AG04449 (cell line): ENCODE measurements at places on chromosomes 12 and 14.

- DNase-seq = no peak
These were observed 62.0 kb downstream of the PLEKHA5 start for GRCh38 chr12:19191563-19191962.

- no peak for DNase-seq
These were observed 4.6 kb downstream of the PAWR start for GRCh38 chr12:79686171-79686570.

- DNase-seq = no peak
These were observed 31.3 kb upstream of the VSX2 start for GRCh38 chr14:74207943-74208342.

- no peak for DNase-seq
These were observed 619.5 kb downstream of the RERGL start for GRCh38 chr12:17470460-17470859.

DNA sequence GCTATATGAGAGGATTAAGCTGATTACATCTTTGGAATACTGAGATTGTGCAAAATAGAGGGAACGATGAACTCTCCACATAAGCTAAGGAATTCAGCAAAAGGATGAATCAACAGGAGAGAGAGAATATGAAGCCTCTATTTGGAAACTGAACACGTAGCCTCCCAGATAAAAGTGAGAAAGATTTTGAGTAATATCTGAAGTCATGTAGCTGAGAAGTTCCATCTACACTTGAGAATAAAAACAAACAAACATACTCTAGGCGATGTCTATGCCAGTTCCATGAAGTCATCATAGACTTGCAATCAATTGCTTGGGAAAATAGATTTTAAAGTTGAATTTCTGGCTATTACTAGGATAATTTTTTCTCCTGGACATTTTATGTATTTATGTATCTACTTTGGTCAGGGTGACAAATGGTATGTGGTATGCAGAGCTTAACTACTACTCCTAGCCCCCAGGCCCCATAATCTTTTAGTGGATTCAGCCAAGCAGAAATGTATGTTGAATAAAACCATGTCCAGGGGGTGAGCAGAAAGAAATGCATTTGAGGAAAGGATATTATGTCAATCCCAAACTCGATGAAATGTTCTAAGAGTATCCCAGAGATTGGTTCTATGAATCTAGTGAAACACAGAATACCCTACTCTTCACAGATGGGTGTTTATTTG lies 627.4 kb downstream of the DIO2 start:
- no peak for DNase-seq

- no peak for DNase-seq
These were observed 1006.7 kb downstream of the DIO2 start for GRCh38 chr14:79204591-79204990.
